ENCODE measurements at places on chromosomes 1 and 21. TPM values are rescaled to one million over a fixed set of nuclear protein-coding genes. Genes with fewer than 3 reads are reported as not detected.

- DNase-seq, result no peak
Measured at GRCh38 chr1:63662056-63662836, 69.0 kb downstream of the PGM1 start.

DNA sequence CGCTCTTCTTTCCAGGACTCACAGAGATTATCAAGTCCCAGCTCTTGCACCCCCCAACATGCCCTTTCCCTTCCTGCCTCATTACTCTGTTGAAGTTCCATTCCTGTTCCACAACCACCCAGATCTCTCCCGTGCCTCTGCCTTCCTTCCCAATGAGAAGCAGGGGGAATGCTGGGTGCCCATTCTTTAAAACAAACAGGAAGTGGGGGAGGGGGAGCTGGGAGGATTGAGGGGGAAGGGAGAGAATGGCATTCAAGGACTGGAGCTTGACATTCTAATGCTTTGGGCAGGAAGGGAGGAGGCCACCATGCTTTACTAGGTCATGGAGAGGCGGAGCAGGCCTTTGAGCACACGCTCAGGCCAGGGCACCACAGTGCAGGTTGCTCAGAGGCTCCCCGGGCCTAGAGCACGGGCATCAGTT, 150.3 kb upstream of the IRF2BP2 start:
- no peak for DNase-seq

CD1C gene
- total RNA-seq, result not detected

- DNase-seq, result no peak
Measured at GRCh38 chr1:22369294-22370189, 82.1 kb upstream of the ZBTB40 start.

DNA sequence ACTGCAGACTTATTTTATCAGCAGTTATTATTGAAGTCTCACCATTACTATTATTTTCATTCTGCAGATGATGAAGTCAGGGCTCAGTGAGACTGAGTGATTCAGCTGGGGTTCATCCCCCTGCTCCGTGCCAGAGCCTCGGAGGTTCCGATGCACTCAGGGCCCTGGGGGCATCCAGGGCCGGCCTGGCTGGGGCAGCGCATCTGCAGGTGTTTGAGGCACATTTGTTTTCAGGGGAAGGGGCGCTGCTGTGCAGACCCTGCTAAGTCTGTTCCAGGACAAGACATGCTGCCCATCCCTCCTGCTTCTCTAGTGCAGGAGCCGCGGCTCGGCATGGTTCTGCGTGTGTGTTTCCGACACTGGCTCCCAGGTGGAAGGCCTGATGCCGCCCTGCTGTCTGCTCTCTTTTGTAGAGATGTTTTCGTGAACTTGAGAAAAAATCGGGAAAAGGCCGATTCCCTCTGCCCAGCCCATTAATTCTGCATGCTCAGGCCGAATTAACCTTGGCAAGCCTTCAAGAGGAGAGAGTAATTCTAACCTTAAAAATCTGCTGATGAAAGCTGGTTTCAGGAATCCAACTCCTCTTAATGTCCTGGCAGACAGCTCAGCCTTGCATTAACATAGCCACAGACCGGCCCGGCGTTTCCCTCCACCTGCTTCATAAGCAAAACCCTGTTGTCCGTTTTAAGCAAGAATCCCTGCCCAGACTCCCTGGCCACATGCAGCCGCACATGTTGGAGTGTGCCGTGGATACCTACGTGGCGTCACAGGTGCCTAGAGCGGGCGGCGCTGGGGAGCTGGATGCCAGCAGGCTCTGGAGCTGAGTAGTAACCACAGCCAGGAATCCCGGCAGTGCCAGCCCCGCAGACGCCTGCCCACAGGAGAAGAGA, 316.0 kb upstream of the VAMP3 start:
- no peak for DNase-seq

GRCh38 chr1:94989398-94989797, 62.5 kb upstream of the CNN3 start:
- no peak for DNase-seq

DNA sequence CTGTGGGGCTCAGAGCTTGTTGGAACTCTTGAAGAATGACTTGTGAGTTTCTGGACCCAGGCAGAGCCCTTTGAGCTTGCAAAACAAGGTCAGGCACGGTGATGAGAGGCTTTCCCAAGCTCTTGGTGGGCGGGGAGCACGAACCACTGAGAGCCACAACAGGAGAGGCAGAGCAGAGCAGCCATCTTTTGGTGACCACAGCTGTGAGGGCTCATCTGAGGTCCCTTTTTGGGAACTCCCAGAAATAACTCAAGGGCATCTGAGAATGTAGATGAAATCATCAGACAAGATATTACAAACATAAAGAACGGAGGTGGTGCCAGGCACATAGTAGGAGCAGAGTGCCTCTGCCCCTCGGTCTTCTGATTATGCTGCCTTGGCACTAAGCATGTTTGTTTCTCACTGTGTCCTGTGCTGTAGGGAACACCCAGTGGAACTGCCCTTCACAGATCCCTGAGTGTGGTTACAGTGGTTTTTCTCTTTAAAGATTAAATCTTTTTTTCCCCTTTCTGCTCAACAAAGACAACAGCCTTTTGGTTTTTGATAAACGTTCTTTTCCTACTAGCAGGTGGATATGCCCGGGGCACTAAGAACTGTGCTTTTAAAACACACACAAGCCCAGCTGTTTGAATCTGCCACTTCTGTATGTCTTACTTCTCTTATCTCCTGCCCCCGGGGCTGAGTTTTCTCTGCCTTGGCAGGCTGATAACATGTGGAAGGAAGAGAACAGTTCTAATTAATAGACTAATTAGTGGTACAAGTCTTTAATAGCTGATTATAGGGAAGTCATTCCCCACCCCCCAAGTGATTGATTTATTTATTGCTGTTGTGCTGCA, 37.7 kb downstream of the CD34 start:
- no peak for DNase-seq

DNA sequence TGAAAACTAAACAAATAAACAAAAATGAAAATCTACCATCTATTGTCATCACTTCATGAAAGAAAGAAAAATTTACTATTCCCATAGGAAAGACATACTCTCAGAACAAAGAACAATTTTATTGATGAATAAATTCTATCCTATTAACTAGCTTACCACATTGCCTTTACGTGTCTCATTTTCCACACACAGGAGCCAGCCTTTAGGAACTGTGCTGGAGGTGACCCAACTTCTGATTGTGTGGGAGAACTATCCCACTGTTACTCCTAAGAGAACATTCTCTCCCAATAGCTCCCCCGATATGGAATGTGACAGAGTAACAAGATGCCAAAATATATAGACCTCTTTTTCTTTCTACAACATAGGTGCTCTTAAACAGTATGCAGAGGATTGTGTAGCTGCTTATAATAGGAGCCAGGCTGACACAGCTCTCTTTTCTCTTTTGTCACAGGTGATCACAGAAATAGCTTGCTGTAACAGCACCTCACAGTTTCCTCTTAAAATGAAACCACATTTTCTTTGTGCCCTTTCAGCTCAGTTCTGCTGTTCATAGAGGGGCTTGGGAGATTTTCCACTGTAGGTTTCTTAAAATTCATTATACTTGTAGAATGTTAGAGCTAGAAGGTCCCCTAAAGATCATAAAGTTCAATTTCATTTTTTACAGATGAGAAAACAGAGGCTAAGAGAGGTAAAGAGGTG, 35.5 kb downstream of the C21orf91 start:
- no peak for DNase-seq

DNA sequence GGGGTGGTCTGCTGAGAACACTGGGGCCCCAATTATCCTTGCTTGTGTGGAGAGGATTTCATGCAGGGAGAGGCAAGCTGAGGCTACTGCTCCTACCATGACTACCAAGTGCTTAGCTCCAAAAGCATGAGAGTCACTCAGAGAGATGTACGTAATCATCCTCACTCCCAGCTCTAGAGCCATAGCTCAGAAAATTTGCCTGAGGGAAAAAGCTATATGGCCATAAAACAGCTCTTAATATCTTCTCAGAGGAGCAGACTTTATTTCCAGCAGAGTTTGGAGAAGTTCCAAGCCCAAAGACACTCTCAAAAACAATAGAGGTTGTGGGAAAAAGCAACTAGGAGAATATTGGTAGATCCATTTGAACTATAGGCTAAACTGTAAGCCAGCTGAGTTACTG, 106.4 kb upstream of the PBX1 start:
- no peak for DNase-seq

GRCh38 chr1:155062702-155063411, 683 bp upstream of the EFNA4 start:
- DNase-seq, result no peak

GRCh38 chr21:32403201-32403777, 9.2 kb upstream of the EVA1C start:
- peak; percentile 61 for DNase-seq

DNA sequence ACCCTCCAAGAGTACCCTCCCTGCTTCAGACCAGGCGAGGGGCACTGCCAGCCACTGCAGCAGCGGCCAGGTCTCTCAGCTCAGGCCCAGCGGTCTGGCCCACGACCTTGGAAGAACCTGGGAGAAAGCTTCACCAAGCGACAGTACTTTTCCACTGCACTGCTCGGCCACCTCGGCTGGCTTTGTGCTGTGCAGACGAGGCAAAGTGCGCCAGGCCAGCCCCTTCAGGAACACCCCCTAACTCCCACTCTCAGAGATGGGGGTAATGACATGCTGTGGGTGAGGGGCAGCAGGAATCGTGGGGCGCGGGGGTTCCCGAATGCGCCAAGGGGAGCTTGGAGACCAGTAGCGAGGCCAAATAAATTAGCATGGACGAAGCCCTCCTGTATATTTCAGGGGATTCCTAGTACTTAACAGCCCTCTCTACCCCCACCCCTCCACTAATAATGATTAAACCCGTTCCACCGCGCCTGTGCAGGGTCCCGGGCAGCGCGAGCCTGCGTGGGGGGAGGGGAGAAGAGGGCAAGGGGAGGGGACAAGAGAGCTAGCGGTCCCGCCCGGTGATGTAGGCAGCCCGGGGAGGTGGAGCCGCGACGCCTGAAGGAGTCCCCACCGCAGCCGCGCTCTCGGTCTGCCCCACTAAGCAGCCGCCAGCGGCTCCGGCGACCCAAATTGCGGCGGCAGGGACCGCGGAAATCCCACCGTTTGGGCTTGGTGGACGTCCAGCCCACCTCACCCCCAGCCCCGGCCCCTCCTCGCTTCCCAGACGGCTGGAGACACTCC, at the start of gene FAM43B:
Gene FAM43B, plus strand, starts transcription at position 629 of the 783 bp plus-strand sequence. CDS start 401 bp downstream, outside the sequence.
- peak; percentile 43 for DNase-seq

NTNG1 gene
- 0.73 TPM for total RNA-seq

GRCh38 chr1:214216779-214217178, 64.2 kb upstream of the SMYD2 start:
- no peak for DNase-seq

DNA sequence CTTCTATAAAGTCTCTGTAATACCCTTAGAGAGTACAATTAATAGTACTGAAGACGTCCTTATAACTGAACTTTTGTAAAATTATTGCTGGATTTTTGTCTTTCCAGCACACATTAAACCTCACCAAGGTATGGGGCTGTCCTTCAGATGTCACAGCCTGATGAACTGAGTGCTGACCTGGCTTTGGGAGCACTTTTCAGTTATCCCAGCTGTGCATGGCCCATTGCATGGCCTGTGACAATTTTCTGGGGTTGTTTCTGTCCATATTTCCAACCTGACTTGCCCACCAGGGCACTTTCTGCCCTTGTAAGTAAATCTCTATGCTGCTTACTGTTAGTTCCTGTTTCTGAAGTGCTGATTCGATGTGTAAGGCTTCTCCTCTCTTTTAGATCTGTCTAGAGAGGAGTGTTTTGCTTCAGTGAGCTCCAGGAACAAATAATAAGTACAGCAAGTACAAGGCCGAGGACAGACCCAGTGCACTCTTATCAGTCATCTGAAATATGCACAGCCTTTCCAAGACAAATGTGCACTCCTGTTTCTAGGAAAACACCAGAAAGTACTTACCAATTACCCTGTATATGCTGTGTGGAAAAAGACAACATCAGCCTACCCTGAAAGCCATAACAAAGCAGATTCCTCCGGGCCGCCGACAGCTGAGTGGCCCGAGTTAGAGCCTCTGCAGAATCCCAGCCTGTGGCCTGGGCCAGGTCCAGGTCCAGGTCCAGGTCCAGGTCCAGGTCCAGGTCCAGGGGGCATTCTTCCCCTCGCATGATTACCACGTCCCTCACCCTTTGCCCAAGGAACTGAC, 121.7 kb downstream of the DHRS3 start:
- DNase-seq, result no peak

TCHH gene
- not detected for total RNA-seq

GRCh38 chr21:39479164-39479813, 27.5 kb downstream of the SH3BGR start:
- no peak for DNase-seq

DNA sequence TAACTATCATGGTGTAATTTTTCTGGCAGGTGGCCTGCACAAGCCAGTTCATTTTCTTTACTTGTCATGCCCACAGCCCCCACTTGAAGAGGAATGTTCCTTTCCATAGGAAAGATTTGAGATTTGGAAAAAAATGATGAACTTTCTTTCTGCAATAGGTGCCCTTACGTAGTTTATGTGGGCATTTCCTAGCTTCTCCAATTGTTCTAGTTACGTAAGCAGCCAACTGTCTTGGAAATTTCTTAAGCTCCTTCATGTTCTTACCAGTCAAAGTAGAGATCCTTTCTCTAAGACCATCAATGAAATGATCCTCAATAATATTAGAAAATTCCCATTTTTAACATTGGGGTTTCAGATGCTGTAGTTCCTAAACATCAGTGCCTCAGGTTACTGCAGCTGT, 109.5 kb upstream of the F3 start:
- DNase-seq, result no peak

DNA sequence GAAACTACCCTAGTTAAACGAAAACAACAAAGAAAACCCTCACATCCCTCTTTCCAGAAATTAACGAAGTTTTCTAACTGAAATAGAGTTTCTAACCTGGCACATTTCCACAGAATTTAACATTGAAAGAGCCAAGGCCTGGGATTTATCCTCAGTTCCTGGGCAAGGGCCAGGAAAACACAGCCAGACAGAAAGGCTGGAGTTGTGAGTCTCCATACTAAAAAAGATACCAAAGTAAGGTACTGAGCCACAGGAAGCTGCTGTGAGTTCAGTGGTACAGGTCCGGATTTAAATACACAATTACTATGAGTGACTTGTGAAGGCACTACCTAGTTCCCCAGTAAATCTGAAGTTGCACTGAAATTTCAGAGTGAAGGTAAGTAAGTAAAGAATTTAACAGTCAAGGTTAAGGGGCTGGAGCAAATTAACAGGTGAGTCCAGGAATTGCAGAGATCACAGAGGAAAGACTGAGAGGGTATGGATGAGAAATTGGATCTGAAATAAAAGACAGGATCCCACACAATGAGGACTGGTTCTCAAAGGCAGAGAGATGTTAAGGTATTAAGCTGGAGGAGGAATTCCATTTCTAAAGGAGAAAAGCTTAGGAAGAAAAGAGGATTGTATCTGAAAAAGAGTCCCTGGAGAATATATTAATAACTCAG, 905 bp downstream of the LIX1L start:
- DNase-seq, result no peak

DNA sequence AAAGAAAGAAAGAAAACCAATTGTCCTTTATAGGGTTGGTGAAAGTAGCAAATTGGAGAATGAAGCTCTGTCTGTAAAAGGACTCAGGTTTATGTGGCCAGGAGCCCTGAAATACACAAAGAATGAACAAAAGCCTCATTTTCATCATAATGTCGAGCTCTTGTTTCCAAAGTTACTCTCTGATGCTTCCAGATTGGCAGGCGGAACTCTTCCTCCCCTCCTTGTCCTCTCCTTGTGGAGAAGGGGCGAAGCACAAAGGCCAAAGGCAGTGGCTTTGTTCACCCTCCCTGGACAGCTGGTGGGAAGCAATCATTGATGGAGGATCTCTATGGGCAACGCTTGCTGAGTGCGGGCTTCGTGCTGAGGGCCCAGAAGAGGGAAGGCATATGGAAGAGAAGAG, 5.6 kb downstream of the CA6 start:
- DNase-seq, result no peak

- no peak for DNase-seq
Measured at GRCh38 chr1:99852648-99853047, 2.5 kb downstream of the AGL start.

- DNase-seq, result peak; percentile 87
Measured at GRCh38 chr1:20151906-20152598, 12.9 kb downstream of the PLA2G2F start.
